ENCODE measurements at places on chromosomes 3 and 15.

- DNase-seq: no peak
Observed at GRCh38 chr15:78469031-78469430, 31.0 kb downstream of the IREB2 start.

- no peak for DNase-seq
Observed at GRCh38 chr3:98372445-98372844, 18.0 kb upstream of the OR5K3 start.

DNA sequence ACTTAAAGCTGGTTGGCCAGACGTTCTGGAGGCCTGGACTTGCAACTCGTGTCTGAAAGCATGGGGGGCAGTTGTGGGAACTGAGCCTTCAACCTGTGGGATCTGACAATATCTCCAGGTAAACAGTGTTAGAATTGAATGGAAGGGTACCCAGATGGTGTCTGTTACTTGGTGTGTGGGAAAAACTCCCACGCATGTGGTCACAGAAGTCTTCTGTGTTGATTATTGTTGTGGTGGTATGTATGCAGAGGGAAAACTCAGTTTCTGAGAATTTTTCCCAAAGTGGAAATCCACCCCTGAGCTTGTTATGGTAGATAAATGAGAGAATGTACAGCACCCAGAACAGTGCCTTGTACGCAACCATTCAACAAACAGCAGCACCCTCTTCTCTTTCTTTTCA, 238.1 kb upstream of the ICE2 start:
- no peak for DNase-seq

- no peak for DNase-seq
Observed at GRCh38 chr15:88177451-88177850, 79.1 kb downstream of the NTRK3 start.

DNA sequence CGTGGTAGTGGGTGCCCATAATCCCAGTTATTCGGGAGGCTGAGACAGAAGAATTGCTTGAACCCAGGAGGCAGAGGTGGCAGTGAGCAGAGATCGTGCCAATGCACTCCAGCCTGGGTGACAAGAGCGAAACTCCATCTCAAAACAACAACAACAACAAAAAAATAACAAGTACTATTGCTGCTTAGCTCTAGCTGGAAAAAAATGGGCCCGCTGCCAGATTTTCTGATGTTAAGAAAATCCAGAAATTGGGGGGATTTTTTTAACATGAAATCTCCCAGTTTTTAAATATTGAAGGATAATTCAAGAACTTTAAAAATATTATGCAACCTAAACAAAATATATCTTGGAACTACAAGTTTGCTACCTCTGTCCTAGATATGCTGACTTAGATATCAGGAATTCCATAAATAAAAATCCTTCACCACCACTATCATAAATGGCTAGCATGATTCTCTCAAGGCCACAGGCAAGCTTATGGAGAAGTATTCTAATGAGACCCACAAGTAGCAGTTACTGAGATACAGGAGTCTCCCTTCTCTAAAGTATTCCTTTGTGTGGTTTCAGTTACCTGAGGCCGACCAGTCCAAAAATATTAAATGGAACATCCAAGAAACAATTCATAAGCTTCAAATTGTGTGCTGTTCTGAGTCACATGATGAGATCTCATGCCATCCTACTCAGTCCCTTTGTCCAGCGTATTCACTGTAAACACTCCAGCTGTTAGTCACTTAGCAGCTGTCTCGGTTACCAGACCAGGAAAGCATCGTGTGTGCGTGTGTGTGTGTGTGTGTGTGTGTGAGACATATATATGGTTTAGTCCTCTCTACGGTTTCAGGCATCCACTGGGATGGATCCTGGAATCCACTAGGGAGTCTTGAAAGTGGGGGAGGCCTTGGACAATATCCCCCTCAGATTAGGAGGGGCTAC, 277.2 kb downstream of the TBL1XR1 start:
- no peak for DNase-seq

DNA sequence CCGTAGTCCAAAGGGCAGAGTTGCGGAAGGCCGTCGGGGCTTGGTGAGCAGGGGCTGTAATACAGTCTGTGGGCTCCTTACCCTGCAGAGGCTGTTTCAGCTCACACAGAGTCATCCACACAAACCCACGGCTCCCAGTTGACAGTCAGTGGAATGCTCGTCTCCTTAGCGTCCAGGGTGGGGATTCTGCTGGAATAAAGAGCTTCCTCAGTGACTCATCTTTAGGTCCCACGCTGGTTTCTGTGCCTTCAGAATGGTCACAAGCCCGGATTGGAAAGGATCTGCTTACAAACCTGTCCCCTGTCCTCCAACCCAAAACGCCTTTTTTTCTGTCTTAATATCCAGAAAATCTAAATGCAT, 201.3 kb upstream of the TPM1 start:
- no peak for DNase-seq

DNA sequence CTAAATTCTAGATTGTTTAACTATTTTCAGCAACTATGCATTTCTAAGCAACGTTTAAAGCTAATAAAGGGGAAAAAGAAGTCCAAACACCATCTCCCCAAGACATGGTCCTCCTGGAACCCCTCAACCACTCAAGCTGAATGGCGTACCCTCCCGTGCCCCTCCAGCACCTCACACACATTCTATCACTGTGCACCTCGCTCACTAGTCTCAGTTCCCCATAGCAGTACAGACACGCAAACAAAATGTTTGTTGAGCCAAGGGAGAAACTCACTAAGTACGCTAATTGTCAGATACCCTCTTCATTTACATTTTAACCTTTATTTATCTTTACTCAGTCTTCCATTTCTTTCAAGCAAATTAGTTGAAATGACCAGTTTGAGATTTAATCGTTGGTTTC, 48.8 kb downstream of the ACAP2 start:
- no peak for DNase-seq

GRCh38 chr3:18239674-18240073, 185.5 kb downstream of the SATB1 start:
- DNase-seq: no peak

DNA sequence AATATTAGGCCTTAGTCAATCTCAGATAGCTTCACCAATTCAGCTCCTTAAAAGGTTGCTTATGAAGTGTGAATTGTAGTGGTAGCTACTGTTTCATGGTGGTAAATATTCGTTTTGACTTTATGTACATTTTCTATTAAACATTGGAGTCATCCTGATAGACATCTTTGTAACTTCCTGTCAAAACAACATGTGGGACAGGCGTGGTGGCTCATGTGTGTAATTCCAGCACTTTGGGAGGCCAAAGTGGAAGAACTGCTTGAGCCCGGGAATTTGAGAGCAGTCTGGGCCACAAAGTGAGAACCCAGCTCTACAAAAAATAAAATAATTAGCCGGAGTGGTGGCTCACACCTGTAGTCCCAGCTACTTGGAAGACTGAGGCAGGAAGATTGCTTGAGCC, 2.0 kb upstream of the TRIM59 start:
- DNase-seq: no peak

DNA sequence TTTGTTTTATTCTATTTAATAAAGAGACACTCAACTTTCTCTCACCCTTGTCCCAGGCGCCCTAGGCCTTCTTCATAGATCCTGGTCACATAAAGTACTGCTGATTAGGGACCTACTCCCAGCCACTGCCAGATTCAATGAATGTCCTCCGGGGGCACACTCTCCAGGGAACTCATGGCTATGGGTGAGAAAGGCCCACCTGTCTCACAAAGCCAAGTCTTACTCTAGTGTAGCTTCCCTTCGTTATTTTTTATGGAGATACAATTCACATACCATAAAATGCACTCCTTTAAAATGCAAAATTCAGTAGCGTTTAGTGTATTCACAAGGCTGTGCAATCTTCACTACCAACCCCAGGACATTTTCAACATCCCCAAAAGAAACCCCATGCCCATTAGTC, 87.8 kb downstream of the ADCY5 start:
- no peak for DNase-seq

GRCh38 chr3:75192146-75192616, 471.9 kb upstream of the FRG2C start:
- DNase-seq: peak; percentile 4

DNA sequence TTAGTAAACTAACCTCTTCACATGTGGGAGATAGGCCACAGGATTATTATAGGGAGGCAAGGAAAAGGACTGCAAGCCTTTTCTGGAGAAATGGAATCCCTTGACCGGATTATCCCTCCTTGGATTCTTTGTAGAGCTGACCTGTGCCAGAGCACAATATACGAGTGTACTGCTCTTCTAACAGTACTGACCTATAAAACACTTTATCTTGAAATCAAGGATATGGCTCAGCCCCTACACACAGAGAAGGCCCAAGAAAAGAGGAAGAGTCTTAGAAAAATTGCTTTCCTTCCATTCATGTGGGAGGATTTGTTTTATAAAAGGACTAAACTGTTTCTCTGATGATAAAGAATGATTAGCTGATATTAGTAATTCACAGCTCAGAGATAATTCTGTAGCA, 42.2 kb downstream of the DMXL2 start:
- DNase-seq: no peak

DNA sequence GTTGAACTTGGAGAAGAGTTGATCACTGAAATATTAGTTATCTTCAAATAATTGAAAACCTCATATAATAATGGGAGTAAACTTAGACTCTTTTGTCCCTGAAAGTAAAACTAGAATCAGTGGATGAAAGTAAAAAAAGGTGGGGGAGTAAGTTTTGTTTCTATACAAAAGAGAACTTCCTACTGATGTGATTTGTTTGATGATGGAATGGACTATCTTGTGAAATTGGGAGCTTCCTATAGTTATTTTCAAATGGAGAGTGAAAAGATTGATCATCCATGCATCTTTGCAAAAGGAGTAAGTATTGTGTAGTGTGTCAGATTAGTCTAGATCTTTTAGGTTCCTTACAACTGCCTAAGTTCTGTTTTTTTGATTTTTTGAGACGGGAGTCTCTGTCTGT, 28.4 kb downstream of the SPRED1 start:
- no peak for DNase-seq

DNA sequence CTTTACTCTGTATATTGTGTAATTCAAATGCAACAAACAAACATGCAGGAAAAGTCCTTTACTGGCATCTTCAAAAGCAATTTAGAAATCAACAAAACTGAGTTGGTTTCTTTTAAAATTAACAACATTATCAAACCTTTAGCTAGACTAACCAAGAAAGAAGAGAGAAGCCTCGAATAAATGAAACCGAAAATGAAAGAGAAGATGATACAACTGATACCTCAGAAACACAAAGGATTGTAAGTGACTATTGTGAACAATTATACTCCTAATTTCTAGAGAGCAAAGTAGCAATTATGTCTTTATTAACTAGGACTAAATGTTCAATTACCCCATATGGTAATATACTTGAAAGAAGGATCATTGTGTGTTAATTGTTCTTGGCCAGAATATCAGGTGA, 49.2 kb upstream of the P3H2 start:
- no peak for DNase-seq

DNA sequence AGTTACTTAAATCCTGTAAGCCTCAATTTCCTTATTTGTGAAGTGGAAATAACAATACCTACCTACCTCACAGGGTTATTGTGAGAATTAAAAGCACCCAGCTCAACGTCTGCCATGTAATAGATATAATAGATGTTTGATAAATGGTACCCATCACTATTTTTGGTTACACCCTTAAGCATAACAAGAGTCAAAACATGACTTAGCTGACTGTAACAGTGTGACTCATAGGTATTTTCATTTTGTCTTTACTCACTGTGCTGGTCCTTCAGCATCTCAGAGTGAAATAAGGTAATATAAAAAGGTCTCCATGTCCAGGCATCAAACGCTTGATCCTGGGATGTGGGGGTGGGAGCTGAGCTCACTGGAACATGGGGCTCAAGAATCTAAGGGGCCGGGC, 3.1 kb downstream of the CPLX3 start:
- no peak for DNase-seq

- DNase-seq: no peak
Observed at GRCh38 chr3:21894459-21895340, 143.7 kb upstream of the ZNF385D start.

- no peak for DNase-seq
Observed at GRCh38 chr3:60652829-60653228, 598.4 kb downstream of the FHIT start.
